ENCODE measurements at places on chromosomes 3 and 15. TPM values are rescaled to one million over a fixed set of nuclear protein-coding genes. Genes with fewer than 3 reads are reported as not detected.

Gene TP53BP1
- 46.7 TPM for total RNA-seq

DNA sequence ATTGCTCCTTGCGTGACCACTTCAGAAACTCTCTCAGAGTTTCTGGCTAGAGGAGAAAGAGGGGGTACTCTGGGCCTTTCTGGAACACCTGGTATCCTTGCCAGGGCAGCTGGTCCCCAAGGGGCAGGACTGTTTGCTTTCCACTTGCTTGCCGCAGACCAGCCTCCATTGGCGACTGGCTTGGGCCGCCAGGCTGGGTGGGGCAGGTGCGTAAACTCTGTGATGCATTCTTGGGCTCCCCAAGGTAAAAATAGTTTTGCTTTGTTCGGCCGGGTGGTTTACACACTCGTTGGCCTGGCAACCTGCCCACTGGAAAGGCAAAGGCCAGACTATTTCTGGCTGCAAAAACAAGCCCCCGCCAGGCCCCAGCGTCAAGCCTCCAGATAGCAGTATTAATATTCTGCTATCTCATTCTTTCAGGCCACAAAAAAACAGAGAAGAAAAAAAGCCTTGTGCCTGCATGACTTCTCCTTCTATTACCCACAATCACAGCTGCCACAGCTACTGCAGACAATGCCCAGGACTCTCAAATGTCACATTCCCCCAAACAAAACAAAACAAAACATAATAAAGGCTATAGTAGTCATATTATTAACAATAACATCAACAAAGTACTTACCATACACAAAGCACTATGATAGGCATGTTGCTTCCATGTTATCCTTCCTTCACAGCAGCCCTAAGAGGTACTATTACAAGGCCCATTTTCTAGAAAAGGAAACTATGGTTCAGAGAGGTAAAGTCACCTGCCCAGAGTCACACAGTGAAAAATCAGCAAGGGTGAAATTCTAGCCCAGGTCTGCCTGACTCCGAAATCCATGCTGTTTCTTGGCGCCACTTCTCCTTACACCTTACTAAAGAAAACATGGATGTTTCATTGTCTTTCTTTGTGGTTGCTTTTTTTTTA is 14.0 kb upstream of the SSUH2 start:
- no peak for DNase-seq

- no peak for DNase-seq
Measured at GRCh38 chr3:178546079-178546478, 9.8 kb downstream of the KCNMB2 start.

Gene MAN2A2
- total RNA-seq = 244 TPM
